ENCODE measurements at places on chromosomes 7 and 10.
A peak's percentile ranks its signal among the peaks of the same experiment; 100 is the strongest.

DNA sequence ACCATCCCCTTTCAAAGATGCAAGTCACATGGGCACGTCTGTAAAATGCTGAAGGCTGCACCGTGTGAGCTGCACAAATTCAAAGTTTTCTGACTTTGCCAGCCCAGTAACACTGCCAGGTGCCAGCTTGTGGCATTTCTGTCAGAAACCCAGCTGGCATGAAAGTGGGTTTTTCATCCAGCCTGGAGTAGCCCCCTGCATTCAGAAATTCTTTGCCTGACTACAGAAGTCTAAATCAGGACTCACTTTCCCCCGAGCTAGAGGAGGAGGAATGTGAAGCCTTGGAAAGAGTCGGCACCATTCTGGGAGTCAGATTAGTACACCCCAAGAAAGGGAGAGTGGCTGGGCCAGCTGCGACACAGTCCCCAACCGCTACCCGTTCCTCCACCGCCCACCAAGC, 56.7 kb upstream of the EN2 start:
- DNase-seq = no peak

DNA sequence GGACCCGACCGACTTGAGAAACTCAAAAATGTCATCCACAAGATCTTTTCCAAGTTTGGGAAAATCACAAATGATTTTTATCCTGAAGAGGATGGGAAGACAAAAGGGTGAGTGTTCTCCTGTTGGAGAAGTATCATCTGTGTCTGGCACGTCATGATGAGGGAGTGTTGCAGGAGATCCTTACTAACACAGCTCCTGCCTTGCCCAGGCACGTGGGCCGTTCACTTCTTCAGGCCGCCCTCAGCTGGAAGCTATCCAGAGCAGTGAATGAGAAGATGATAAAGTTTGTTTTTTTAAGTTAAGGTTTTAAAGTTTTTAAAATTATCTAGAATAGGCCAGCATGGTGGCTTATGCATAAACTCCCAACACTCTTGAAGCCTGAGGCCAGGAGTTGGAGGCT, 6.2 kb downstream of the EIF3B start:
- no peak for DNase-seq

- DNase-seq = no peak
Measured at GRCh38 chr10:20776384-20777118, 120.6 kb downstream of the NEBL start.

DNA sequence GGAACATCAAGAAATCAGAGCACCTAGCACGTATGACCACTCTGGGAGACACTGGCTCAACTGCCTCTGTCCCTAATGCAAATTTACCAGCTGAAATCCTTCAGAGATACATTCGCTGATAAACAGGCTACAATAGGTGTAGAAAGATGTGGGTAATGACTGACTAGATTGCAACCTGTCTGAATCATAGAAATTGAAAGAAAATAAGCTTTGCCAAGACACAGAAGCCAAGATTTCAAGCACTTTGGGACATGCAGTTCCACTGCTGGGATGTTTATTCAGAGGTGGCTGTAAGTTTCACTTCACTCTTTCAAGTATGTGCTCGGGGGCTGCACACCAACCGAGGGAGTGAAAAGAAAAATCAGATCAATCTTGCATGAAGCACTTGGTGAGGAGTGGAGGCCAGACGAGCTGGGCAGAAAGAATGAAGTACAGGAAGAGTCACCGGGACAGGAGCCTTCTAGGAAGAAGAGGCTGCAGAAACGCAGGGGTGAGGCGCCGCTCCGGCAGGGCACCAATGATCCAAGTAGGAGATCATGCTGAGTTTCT, 276.7 kb downstream of the PARD3 start:
- DNase-seq = no peak

DNA sequence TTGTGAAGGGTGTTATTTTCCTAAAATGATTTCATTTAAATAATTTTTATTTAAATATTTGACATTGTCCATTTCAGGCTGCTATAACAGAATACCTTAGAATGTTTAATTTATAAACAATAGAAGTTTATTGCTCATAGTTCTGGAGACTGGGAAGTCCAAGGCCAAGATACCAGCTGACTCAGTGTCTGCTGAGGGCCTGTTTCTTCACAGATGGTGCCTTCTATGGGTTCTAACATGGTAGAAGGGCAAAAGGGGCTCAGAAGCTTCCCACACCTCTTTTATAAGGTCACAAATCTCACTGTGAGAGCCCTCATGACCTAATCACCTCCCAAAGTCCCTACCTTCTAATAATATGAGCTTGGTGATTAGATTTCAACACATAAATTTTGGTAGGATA, 50.7 kb downstream of the MTURN start:
- DNase-seq = no peak

DNA sequence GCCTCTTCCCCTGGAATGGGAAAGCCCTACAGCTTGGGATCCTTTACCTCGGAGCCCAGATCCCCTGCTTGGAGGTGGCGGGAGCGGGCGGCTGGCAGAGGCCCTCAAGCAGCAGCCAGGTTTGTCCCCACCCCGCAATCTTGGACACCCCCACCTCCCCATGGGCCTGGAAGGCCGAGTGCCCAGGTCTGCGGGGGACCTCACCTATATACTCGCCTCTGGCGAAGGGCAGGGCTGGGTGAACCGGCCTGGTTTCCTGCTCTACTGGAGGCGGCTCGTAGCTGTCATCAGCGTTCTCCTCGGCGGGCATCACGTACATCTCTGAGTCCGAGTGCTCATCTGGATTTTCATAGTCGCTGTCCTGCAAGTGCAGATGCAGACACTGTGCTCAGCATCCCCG, 44.2 kb downstream of the BLNK start:
- no peak for DNase-seq

DNA sequence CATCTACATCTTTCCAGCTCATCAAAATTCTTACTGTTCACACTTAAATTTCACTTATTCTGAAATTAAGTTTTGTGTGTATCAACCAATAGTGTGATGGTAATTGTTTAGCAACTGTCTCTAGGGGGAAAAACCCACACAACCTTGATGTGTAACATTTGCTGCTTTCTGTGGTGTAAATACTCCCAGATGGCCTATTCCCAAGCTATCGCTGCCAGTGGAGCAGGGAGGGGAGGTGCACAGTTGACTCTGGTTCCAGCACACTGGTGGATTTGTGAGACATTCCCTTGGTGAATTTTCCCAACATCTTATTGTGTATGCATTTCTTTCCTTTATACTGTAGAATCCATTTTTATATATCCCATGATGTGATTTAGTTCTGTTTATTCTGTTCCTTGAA, 275.9 kb upstream of the SHH start:
- DNase-seq = no peak

DNA sequence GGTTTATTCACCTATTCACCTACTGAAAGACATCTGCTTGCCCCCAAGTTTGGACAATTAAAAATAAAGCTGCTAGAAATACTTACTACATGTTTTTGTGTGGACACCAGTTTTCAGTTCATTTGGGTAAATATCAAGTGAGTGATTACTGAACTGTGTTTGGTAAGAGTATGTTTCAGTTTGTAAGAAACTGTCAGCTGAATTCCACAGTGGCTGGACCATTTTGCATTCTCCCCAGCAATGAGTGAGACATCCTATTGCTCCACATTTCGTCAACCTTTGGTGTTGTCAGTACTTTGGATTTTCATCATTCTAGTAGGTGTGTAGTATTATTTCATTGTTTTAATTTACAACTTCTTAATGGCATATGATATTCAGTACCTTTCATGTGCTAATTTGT, 17.4 kb upstream of the IKZF1 start:
- no peak for DNase-seq

- DNase-seq = no peak
Measured at GRCh38 chr7:147033641-147034040, 917.0 kb downstream of the CNTNAP2 start.

DNA sequence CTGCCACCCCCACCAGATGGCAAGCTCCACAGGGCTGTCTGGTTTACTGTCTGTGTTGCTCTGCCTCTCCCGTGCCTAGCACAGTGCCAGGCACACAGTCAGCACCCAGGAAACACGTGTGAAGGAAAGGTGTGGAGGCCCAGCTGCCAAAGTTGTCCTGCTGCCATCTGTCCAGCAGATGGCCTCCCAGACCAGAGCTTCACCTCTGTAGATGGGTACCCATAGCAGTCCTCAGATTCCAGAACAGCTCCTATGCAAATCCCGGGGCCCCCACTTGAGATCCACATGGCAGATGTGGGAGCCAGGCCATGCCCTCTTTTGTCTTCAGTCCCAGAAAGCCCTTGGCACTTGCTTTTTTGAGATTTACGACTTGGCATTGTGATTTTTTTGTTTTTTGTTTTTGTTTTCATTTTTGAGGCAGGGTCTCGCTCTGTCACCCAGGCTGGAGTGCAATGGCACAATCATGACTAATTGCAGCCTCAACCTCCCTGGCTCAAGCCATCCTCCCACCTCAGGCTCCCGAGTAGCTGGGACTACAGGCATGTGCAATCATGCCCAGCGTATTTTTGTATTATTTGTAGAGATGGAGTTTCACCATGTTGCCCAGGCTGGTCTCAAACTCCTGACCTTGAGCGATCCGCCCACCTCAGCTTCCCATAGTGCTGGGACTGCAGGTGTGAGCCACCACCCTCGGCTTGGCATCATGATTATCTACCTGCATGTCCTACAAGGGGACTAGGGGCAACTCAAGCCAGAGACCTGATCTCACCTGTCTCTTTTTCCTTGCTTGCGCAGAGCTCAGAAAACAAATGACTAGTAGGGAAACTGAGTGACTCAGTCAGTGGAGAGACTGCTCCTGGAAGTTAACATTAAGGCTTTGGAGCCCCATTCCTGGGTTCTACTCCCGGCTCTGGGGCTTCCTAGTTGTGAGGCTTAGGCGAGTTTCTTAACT, 16.9 kb upstream of the PALD1 start:
- DNase-seq = no peak

DNA sequence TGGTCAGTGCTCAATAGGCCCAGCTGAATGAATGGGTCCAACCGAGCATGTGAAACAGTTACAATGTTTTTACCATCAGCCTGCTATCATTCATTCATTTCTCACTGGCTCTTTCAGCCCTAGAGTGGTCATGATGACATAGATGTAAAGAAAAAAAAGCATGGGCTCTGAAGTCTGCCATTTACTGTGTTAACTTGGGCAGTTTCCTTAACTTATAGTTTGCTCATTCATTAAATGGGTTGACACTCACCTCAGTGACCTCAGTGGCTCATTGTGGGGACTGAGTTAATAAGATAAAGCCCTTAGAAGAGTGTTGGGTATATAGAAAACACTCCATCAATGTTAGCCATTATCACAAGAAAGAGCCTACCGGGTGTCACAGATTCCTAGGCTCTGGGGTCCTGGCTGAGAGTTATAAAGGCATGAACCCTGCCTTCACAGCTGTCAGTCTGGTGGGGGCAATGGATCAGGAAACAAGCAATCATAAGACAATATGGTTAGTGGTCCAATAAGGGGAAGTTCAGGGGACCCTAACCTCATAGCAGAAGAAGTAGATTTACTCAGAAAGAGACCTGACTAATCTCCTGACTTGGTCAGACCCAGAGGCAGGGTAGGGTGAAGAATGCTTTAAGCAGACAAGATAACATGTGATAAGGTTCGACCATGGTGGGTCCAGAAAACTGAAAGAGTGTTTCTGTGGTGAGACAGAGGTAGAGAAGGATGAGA, 29.7 kb upstream of the GPAM start:
- DNase-seq = no peak

- no peak for DNase-seq
Measured at GRCh38 chr7:46175221-46175620, 254.1 kb upstream of the IGFBP3 start.

- DNase-seq = no peak
Measured at GRCh38 chr7:44333911-44334733, 8.7 kb upstream of the CAMK2B start.

- DNase-seq = peak; percentile 12
Measured at GRCh38 chr7:140732416-140732815, 35.9 kb downstream of the NDUFB2 start.

DNA sequence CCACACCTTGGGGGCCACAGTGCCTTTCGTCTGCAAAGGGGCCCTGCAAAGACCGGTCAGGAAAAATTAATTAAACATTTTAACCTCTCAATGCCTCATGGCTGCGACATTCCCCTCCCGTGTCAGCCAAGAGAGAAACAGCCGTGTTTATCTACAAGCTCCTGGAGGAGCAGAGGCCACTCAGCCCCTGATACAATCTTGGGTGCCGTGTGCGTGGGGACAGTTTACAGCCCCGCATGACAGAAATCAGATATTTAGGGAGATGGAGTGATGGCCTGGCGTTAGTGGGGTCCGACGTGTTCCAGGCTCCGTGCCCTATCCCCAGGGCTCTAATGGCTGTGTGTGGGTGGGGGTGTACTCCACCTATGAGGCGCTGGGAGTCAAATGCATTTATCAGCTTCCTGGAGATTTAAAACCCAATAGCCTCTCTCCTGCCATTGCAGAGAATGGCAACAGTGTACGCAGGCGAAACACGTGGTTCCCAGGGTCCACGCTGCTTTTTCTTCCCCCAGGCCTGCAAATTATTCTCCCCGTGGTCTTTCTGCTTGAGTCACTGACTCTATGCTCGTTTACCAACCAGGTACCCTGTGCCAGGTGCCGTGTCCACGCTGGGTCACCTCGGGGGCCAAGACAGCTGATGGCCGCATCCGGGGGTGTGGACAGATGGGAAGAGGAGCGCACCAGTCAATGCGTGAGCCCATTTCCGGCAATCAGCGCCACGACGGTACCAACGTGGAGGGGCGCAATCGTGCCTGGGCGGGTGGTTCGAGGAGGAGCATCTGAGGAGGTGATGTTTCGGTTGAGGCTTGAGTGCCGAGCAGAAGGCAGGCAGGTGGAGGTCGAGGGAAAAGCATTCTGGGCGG, 26.6 kb upstream of the PSMG3 start:
- no peak for DNase-seq

GRCh38 chr7:1411414-1411813, 47.9 kb downstream of the MICALL2 start:
- no peak for DNase-seq

GRCh38 chr7:138125119-138125518, 48.9 kb downstream of the AKR1D1 start:
- DNase-seq = no peak

- no peak for DNase-seq
Measured at GRCh38 chr7:100358027-100358856, at the start of gene PILRB. Gene PILRB (plus strand): TSS chr7:100358117. CDS start chr7:100358303, 186 bp downstream.

DNA sequence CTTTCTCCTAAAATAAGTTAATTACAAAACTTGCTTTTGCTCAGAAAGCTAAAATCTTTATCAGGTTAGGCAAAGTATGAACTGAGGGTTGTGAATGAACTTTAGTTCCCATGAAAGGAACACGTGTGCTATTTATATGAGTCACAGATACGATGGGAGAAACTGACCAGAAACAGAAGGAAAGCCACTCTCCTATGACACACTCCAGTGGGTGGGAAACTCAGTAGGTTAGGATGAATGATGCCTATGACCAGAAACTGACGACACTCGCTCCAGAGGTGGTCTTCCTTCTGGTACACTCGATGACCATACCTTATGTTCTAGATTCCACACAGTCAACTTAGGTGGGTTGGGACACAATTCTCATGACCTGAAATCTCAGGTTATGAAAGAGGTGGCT, 215.7 kb upstream of the INHBA start:
- DNase-seq = no peak
